ENCODE measurements at places on chromosomes 11 and 22.

DNA sequence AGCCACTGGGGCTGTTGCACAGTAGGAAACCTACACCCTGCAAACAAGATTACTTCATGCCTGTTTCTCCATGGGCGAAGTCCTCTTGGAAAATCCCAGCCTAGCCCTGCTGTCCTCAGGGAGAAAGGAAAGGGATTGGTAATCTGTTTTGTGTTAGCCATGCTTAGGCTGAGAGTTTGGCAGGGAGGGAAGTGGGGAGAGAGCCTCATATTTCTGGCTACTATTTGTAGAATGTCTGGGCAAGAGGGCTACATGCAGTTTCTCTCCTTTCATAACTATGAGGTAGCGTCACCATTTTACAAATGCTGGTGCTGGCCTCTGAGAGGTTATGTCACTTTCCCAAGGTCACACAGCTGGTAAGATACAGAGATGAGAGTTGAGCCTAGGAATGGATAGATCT, 737 bp upstream of the MFRP start:
- no peak for DNase-seq

DNA sequence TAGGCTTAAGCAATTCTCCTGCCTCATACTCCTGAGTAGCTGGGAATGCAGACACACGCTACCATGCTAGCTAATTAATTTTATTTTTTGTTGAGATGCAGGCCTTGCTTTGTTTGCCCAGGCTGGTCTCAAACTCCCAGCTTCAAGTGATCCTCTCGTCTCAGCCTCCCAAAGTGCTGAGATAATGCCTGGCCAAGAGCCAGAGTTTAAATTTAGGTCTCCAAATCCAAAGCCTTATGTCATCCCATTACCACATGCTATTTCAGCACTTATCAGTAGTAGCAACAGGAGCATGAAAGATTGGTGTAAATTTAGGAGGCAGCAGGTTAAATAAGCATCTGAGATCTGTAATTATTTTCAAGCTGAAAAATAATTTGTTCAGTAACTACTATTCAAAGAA, 326.1 kb upstream of the ANO5 start:
- DNase-seq = no peak

- DNase-seq = no peak
Measured at GRCh38 chr11:5285703-5286340, 15.9 kb downstream of the OR51B4 start.

DNA sequence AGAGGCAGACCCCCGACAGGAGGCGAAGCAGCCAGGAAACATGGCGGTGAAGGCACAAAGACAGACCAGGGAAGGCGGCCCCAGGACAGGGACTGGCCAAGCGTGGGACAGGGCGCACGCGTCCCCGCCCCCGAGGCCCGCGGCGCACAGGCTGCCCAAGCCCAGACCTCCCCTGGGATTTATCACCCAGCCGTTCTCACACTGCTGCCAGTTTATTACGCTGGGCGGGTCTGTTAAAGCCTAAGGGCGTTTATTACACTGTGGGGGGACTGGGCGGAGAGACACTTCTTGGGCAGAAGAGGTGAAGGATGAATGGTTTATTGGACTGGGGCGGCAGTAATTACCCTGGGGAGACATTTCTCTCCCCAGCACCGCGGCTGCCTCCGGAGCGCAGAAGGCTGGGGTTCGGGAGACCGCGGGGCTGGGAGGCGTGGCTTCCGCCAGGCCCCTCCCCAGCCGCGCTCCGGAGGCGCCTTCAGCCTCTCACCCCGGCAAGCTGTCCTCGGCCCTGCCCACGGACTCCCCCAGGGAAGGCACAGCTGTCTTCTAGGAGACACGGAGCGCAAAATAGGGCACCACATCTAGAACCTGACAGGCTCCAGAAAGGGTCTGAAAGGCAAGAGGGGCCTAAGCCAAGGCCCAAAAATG, 47.1 kb downstream of the SLC22A12 start:
- no peak for DNase-seq

GRCh38 chr11:77191429-77191822, 63.4 kb downstream of the MYO7A start:
- no peak for DNase-seq

DNA sequence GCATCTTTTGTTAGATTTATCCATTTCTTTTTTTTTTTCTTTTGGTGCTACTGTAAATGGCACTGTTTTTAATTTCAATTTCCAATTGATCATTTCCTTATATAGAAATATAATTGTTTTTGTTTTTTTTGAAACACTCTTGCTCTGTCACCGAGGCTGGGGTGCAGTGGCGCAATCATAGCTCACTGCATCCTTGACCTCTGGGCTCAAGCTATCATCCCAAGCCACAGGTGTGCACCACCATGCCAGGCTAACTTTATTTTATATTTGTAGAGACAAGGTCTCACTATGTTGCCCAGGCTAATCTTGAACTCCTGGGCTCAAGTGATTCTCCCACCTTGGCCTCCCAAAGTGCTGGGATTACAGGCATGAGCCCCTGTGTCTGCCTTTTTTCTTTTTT, 16.4 kb downstream of the FRMD8 start:
- no peak for DNase-seq

DNA sequence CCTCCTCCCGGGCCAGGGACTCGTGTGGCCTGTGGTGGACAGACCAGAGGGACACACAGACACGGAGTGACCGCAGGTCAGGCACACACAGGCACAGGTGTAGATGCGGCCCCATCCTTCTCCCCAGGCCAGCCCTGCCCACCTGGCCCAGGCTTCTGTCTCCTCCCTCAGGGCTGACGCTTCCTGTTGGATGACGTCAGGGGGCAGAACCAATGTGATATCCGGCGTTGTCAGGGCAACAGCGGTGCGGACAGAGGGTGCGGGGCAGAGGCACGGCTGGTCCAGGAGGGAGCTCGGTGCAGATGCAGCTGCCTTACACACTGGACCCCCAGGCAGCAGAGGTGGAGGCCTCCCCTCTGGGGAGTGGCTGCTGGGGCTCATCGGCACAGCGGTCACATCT, 2.9 kb upstream of the TUBGCP6 start:
- peak; percentile 62 for DNase-seq

Measured in GM10248 (cell line).